SK-N-SH treated with all-trans-retinoic acid at 6 μM for 48 hours (cell line): ENCODE measurements at places on chromosomes 12 and 14.

DNA sequence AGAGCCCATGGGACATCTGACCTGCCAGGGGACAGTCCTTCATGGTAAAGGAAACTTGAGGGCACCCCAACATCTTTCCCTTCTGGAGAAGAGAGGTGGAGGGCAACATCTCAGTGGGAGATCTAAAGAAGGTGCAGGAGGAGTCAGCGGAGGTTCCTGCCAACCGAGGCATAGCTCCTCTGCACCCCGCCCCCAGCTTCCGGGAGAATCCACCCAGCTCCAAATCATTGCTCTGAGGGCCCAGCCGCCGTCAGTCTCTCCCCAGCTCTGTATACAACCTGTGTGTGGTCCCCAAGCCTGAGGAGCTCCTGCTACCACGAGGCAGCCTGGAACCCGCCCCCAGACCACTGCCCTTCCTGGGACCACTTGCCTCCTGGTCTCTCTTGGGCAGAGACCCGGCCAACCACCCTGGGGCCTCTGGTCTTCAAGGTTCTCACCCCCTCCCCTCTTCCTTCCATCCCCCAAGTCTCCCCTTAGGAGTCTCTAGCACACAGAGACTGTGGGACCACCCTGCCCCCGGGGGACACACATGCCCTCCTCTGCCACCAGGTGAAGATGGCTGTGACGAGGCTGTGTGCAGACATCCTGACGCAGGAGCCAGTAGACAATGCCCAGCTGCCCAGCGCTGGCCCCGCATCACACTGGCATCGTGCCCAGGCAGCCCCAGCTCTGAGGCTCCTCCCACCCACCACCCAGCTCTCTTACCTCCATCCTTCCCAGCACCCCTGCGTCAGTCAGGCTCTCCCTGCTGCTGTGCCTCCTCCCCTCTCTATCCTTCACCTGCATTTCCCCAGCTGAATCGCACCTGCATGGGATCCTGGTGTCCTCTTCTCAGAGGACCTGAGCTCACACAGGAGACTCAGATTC lies 13.0 kb upstream of the NUDT14 start:
- peak; percentile 60 for ATAC-seq

- ATAC-seq, result peak; percentile 51
Measured at GRCh38 chr14:105411017-105411941, 8.3 kb upstream of the MTA1 start.

DNA sequence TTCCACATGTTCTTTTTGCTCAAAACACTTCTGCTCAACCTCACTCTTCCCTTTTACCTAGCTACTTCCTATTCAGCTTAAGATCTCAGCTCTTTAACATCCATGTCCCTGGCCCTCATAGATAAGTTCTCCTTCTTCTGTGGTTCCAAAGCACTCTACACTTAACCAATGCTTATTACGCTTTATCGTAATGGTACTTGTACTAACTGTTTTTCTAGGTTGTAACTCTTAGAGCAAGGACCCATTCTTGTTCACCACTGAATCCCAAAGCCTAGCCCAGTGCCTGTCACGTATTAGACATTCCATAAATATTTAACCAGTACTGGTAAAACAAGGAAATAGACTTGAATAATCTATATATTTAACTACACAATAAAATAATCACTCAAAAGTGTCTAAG lies 5.3 kb downstream of the SLC41A2 start:
- ATAC-seq, result no peak

DNA sequence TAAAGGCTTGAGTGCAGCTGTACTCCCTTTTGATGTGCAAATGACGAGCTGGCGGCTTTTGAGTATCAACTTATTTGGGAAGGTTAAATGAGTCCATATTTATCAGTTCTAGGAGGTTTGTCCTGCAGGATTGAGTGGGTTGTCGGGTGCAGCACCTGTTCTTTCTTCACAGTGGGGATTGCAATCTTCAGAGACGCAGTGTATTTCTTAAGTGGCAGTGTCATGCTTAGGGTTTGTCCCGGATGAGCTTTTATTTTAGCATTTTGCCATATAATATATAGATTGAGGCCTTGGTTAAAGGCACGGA lies 1.2 kb downstream of the FUT8 start:
- ATAC-seq, result no peak

DNA sequence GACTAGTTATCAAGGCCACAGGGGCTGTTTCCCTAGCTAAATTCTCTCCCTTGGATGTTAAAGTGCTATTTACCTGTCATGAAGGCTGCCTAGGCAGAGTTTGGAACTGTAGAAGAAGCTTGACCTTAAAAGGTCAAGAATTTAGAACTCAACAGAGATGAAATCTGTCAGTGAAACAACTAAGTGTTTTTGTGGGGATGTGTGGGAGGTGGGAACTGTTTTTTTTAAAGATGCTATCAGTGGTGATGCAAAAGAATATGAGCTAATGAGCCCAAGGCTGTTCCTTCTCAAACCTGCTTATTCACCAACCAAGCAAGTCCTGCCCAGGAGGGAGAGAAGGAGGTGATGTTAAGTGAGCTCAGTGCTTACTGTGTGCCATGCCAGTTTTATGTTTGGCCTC lies 40.8 kb upstream of the POC1B start:
- ATAC-seq, result no peak

- ATAC-seq, result no peak
Measured at GRCh38 chr14:89128311-89129026, 288.6 kb downstream of the FOXN3 start.

GRCh38 chr12:21962821-21963220 lies 21.6 kb upstream of the ABCC9 start:
- no peak for ATAC-seq

DNA sequence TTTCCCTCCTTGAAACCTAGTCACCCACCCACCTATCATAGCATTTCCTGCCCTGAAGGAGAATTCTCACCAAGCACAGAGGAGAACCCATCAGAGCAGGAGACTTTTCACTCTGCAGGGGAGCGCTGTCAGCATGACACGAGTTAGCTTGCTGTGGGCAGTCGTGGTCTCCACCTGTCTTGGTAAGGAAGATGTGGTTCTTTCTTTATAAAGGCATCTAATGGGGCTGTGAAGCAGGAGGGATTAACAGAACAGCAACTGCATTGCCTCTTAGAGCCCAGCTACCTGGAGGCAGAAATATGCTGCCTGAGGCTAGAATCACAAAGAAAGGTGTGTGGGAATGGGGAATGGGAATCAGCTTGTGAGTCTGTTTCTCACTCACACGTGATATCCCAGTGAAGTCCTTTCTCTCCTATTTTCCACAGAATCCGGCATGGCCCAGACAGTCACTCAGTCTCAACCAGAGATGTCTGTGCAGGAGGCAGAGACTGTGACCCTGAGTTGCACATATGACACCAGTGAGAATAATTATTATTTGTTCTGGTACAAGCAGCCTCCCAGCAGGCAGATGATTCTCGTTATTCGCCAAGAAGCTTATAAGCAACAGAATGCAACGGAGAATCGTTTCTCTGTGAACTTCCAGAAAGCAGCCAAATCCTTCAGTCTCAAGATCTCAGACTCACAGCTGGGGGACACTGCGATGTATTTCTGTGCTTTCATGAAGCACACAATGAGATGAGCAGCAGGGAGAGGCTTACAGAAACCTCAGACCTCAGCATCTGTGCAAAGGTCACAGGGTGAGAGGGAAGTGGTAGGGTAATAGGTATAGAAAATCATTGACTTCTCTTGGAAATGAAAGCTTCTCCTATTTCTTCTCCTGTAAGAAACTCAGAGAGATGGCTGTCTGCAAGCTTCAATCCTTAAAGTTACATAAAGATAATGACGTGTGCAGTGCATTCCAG lies 316.9 kb downstream of the DAD1 start:
- ATAC-seq, result no peak

GRCh38 chr12:106195621-106196027 lies 52.2 kb downstream of the CKAP4 start:
- peak; percentile 47; the same call in 2 of the 3 replicates for ATAC-seq

DNA sequence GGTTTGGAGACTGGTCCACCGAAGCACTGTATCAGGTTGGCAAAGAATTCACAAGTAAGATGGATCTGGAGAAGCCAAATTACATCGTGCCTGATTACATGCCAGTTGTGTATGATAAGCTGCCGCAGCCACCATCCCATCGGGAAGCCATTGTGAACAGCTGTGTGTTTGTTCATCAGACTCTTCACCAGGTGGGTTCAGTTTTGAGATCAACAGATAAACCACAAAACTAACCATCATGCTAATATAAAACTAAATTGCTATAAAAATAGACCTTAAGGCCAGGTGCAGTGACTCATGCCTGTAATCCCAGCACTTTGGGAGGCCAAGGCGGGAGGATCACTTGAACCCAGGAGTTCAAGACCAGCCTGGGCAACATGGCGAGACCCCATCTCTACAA lies 58.9 kb downstream of the HSP90AA1 start:
- no peak for ATAC-seq

- ATAC-seq, result peak; percentile 25
Measured at GRCh38 chr12:26122681-26123481, 2.0 kb downstream of the BHLHE41 start.

DNA sequence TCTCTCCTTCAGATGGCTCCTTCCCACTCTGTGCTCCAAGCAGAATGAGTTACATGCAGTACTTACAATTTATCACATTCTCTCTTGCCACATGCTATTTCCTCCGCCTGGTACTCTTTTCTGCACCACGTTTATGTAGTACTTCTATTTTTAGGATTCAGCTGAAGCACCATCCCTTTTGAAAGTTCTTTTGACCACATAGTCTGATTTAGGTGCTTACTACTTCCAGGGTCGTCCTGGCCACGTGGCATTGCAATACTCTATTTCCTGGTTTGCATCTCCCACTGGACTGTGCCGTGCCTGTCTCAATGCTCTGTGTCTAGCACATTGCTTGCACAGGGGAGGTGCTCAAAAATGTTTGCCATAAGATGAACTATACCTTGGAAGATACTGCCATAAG lies 16.3 kb upstream of the TBC1D30 start:
- no peak for ATAC-seq

- ATAC-seq, result no peak
Measured at GRCh38 chr12:42742716-42743115, 153.2 kb upstream of the PRICKLE1 start.

DNA sequence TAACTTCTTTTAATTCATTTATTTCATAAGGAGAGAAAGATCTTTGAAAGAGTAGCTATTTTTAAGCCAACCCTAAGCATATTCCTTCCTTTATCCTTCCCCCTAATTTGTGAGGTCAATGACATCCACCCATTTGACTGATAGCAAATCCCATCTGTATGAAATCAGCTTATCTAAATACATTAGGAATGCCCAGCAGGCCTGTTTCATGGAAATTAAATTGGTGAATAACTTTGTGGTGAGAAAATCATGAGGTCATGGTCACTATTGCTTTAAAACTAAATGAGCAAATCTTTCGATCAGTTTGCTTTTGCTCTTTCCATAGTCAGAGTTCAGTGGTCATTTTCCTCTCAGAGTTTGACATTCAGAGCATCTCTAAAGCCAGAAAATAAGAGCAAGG lies 256.6 kb downstream of the CPNE8 start:
- ATAC-seq, result no peak

DNA sequence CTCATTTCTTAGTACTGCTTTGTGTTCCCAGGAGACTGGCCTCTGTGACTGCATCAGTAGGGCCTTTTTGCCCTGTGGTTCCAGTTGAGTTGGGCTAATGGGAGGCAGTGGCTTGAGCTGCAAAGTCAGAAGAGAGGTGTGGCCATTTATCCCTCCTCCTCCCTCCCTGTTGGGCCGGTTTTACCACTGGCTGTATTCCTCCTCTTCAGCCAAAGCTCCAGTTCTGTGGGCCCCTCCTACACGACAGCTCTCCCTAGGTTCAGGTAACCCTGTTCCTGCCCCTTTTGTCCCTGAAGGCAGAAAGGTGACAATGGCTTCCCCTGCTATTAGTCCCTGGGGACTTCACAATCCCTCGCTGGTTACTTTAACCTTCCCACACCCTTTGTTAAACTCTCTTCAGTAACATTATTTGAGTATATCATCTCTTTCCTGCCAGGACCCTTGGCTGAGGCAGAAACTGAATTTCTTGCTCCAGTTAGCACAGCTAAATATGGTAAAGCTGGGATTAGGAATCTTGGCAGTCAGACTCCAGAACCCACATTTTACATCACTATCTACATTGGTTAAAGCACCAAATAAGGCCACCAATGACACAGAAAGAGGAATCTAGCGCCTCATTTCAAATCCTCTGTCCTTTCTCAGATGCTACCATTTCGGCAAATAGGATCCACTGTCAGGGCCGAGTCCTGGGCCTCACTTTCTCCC lies 121.9 kb upstream of the SLC35F4 start:
- ATAC-seq, result no peak

DNA sequence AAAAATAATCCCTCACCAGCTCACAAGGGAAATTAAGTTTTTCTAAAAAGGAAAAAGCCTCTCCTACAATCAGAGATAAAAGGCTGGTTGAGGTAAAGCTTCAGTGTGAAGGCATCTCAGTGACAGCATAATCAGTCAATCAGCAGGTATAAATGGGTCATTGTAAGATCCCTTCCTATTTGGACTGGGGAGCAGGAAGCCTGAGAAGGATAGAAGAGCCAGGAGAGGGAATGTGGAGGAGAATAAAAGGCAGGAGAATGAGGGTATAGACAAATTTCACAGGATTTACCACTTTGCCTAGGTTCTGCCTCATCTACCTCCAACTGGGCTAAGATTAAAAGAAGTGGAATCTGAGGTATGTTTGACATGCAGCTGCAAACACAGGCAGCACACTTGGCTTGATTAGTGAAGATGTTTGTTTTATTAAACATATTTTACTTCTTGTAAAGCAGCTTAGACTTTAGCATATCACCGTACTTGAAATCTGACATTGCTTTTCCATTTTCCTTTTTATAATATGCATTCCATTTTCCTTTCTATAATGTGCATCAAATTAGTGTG lies 479.1 kb upstream of the USP15 start:
- no peak for ATAC-seq

DNA sequence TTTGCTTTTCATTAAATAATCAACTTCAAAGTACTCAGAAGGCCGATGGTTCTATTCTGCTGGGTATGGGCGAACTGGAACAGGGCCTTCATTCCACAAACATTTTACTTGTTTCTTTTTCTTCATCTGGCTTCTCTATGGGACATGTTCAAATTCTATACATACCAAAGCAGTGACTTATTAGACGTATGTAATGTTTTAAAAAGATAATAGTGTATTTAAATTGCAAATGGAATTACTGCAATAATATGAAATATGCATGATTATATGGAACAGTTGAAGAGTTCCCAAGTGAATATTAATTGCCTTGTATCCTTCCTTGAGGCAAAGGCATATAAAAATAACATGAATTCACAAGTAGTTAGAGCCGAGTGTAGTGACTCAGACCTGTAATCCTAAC lies 75.5 kb downstream of the FAR2 start:
- peak; percentile 84 for ATAC-seq

DNA sequence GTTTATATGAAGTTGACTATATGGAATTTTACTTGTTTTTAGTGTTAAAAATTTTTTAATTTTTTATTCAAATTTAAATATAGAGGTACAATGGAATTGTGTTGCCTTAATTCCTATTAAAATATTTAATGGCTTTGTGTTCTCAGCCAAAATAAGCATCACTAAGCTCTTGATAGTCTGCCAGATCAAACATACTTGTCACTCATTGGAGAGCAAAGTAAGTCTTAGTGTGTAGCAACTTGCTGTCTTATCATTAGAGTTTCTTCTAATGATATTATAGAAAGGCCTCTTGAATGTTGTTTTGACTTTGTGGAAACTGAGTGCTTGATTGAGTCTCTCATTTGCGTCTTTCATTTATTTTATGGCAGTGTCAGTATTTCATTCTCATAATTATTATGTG lies 10.7 kb downstream of the SFSWAP start:
- no peak for ATAC-seq
